ENCODE measurements at places on chromosomes 16 and 17. TPM values are rescaled to one million over a fixed set of nuclear protein-coding genes. Genes with fewer than 3 reads are reported as not detected.

GRCh38 chr17:68657166-68657565, 56.0 kb upstream of the FAM20A start:
- no peak for DNase-seq

- no peak for DNase-seq
Observed at GRCh38 chr16:6634151-6634550, 698.5 kb upstream of the RBFOX1 start.

DNA sequence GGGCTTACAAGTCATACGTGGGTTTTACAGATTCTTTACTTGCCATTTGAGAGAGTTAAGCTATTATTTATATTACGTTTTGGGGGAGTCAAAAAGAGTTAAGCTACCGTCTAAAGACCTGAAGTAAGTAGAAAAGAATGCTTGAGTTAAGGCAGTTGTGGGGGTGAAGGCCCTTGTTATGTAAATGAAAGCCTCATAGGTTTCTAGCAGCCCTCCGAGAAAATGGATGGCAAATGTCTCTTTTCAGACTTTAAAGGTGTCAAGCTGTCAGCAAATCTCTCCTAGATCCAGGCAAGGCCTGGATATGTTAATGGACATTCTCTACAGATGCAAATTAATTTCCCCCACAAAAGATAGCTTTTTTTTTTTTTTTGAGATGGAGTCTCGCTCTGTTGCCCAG, 7.2 kb upstream of the EIF4A3 start:
- DNase-seq = no peak

DNA sequence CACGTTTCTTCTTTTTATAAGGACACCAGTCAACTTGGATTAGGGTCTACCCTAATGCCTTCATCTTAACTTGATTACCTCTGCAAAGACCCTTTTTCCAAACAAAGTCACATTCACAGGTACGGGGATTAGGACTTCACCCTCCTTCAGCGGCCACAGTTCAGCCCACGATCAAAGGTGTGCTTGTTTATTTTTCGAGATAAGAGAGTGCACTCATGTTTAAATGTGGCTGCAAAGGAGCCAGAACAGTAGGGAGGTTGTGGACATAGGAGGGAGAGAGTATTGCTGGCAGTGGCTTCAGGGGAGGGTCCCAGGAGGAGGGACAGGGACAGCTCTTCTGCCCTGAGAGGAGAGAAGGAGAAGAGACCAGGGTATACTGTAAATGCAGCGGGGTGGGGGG, 46.7 kb downstream of the MGAT5B start:
- no peak for DNase-seq

DNA sequence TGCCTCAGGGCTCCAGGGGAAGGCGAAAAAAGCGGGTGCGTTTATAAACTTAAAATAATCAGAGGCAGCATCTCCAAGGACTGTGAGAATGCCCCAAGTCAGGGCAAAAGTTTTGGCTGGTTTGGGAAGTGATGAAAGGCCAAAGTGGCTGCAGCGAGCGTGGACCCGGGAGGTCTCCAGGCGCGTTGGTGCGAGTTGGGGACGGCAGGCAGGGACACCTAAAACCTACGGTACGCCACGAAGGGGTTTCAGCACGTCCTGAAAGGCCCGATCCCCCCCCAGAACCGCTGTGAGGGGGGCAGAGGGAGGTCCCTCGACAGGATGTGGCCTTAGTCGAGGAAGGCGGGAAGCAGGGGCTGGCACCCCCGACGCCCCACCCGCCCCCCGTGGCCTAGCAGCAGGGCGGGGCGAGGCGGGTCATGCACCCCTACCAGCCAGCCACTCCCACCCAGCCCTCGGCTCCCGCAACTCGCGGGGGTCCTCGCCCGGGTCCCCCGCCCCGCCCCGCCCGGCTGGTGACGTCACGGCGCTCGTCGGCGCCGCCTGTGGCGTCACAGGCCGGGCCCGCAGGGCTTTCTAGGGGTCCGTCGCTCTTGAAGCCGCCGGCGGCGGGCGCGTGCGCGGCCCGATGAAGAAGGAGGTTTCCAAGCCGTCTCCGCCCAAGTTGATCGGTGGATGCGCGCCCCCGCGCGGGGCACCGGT, at the start of gene MYCBPAP:
Gene MYCBPAP (plus strand): TSS at position 569 of the 702 bp plus-strand sequence. CDS start 236 bp downstream, outside the sequence.
- no peak for DNase-seq

DNA sequence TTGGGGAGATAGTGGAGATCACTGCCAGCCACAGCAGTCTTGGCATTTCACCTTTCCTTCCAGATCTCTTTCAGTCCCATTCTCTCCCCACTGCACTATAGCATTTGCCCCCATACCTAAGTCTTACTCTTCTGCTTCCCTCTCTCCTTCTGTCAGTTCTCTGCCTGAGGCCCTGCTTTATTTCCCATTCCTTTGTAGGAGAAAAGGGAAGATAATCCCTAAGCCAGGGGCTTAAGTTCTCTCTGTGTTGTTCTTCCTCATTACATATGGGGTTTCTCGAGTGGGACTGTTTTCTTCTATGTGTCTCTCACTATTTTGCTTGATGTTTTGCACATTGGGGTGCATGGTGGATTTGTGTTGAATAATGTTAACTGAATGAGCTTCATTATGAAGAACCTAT, 6.4 kb downstream of the KDM6B start:
- no peak for DNase-seq

DNA sequence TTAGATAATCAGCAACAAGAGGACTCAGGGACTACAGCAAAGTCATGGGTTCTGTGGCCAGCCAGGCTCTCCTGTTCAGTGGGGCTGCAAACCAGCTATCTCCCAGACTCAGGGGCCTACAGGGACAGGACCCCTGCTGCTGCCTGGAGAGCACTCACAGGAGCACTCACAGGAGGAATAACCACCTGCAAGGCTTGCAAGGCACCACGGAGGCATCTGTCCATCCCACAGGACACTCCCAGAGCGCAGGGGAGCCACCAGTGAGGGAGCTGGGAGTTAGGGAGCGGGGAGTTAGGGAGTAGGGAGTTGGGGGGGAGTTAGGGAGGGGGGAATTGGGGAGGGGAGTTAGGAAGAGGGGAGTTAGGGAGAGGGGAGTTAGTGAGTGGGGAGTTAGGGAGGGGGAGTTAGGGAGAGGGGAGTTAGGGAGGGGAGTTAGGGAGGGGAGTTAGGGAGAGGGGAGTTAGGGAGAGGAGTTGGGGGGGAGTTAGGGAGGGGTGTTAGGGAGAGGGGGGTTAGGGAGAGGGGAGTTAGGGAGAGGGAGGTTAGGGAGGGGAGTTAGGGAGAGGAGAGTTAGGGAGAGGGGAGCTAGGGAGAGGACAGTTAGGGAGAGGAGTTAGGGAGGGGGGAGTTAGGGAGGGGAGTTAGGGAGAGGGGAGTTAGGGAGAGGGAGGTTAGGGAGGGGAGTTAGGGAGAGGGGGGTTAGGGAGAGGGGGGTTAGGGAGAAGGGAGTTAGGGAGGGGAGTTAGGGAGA, 5.7 kb downstream of the CANT1 start:
- DNase-seq = no peak

DNA sequence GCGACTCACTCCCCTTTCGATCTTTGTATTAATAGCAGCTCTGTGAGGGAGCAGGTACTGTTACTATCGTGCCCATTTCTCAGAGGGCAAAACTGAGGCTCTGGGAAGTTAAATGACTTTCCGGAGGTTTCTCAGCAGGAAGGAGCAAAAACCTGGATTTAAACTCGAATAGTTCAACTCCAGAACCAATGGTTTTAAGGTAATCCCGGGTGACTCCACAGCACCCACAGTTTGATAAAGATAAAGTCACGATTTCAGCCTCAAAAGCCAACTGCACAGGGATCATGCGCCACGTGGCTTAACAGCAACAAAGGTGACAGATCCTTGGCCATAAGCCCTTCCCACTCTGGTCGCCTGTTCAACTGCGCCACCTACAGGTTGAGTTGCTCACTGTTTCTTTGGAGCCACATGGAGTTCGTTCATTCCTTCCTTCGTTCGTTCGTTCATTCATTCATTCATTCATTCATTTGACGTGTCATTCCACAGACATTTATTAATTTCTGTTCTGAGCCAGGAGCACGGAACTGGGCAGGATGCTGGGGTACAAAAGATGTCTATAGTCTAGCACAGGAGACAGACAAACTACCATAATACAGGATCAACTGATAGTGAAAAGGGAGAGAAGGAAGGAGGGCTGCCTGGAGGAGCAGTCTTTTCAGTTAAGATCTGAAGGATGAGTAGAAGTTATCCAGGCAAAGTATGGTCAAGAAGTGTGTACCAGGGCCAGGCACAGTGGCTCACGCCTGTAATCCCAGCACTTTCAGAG, 134.8 kb downstream of the HS3ST2 start:
- peak; percentile 71 for DNase-seq

DNA sequence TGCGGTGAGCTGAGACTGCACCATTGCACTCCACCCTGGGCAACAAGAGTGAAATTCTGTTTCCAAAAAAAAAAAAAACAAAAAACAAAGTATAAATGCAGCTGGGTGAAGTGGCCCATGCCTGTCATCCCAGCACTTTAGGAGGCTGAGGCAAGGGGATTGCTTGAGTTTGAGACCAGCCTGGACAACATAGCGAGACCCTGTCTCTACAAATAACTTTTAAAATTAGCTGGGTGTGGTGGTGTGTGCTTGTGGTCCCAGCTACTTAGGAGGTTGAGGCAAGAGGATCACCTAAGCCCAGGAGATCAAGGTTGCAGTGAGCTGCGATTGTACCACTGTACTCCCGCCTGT, 10.1 kb upstream of the STX4 start:
- no peak for DNase-seq

Gene ABCC12
- total RNA-seq = not detected

Gene OR1F1
- total RNA-seq = not detected

Gene SYCE1L
- not detected for total RNA-seq

Gene MSLN
- not detected for total RNA-seq

Measured in HT1080 (cell line).